ENCODE measurements at places on chromosomes 12 and 14.

GRCh38 chr12:4227046-4227445 is 46.5 kb upstream of the CCND2 start:
- no peak for DNase-seq

DNA sequence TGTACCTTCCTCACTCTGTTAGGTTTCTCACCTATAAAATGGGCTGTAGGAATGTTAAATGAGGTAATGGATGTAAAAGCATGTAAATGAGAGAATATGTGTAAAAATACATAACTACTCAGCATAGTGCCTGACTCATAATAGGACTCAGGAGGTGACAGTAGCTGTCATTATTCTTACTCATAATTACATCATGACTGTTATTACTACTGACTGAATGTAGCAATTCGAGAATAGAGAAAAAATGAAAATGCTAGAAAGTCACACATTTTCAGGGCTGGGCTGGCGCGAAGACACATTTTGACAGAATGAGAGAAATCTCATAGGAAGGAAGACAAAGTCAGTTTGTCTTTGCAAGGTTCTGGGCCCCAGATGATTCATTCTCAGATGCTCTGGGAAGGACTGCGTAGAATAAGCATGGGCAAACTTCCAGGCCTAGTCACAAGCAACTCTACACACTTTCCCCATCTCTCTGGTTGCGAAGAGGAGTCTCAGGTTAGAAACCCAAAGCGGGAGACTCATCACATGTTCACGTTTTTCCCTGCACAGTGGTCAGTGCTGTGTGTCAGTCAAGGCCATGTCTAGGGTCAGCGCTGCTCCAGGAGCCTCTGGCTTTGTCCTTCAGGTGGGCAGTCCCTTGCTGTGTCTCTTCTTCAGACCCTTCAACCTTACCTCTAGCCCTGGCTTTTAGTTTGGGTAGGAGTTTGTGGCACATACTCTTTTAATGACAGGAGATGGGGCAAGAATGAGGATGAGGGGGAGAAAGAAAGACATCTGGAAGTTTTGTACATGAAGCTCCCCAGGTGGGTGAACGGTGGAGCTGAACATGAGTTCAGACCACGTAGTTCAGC is 8.4 kb downstream of the GPRC5A start:
- no peak for DNase-seq

DNA sequence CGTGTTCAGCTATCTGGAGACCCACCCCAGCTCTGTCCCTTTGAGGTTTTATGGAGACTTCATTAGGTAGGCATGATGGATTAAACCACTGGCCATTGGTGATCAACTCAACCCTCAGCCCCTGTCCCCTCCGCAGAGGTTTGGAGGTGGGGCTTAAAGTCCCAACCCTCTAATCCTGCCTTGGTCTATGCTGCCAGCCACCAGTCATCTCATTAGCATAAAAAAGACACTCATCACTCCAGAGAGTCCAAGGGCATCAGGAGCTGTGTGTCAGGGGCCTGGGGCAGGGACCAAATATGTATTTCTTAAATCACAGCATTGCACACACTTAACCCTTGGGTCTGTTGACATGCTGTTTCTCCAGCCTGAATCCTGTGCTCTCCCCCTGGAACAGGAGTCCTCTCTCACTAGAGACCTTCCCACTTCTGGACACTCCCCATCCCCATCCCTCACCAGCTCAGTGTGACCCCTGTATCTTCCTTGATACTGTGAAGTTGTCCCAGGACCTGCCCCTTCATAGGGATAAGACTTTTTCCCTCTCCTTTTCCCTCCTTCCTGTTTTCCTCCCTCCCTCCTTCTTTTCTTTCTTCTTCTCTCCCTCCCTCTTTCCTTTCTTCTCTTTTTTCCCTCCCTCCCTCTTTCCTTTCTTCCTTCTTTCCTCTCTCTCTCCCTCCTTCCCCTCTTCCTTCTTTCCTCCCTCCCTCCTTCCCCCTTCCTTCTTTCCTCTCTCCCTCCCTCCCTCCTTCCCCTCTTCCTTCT is 54.7 kb upstream of the CLMN start:
- no peak for DNase-seq

GRCh38 chr12:130137040-130138018 is 24.9 kb upstream of the FZD10 start:
- no peak for DNase-seq

- no peak for DNase-seq
Observed at GRCh38 chr12:126685636-126686035, 1581.3 kb upstream of the TMEM132C start.

- peak; percentile 50 for DNase-seq
Observed at GRCh38 chr12:14664434-14665023, 31.9 kb downstream of the GUCY2C start.

DNA sequence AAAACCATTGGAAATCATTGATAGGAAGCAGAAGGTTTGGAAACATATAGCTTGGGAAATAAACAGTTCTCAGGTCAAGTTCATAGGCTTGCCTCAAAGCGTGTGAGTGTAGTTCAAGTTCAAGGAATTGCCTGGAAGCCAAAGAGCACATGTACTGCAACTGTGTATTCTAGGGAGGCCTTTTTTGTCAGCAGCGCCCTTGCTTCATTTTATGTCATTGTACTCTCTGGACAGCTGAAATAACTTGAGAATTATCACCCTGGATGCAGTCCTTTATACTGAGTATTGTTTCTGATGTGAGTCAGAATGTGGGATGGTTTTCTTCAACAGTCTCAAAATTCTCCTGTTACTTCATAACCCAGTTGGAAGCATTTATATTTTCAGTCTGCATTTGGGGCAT is 16.0 kb upstream of the EVL start:
- no peak for DNase-seq

GRCh38 chr12:53695152-53696145 is 19.6 kb upstream of the ATP5MC2 start:
- DNase-seq, result peak; percentile 35

DNA sequence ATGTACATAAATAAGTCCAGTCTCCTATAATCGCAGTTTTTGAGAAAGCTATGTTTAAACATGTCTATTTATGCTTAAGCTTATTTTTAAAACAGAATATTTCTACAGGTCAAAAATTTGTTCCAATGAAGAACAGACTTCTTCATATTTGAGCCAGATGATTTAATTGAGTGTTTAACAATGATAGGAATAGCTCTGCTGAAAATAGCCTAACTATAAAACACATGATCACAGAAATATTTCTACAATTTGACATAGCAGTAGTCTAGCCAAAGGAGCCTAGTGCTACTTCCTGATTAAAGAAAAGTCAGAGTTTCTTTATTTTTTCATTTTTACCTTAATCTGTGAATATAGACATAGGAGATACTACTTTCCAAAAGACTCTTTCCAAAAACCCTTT is 29.4 kb downstream of the DCP1B start:
- no peak for DNase-seq

DNA sequence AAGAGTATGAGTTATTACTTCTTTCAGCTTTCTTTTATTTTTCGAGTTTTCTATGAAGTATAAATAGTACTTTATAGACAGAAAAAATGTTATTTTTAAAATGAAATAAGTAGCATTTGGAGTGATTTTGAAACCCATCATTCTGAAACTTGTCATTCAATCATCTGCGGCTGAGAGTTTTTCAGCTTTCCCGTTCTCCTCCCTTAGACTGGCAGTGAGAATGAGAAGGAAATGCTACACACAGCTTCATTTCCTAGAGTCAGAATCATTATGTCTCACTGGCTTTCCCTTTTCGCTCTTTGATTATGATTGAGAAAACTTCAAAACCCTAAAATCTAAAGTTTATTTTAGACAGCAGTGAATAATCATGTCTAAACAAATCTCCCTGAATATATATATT is 33.7 kb upstream of the GNPNAT1 start:
- DNase-seq, result no peak

GRCh38 chr14:37594238-37594970 is 645 bp downstream of the FOXA1 start:
- peak; percentile 37 for DNase-seq

DNA sequence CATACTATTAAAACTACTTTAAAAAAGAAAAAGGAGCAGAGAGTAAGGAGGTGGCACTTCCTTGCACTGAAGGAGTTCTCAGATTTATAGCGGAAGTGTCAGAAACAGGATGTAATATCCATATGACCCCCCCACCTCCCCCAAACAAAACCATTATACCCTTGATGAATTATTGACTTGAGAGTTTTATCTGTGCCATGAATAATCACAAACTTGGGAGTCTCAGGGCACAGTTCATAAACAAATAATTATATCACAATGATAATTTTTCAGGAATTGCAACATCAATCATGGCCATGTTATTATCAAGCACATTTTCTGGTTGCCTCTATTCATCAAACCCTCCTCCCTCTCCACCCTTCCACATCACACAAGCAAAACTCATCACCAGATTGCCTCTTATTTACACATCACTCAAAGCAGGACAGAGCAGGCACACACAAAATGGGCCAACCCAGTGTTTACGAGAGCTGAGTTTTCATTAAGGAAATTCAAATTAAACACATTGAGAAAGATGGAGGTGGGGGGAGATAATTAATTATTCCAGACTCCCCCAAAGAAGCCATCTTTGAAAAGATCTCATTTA is 141.4 kb downstream of the EGLN3 start:
- DNase-seq, result no peak

- DNase-seq, result peak; percentile 62
Observed at GRCh38 chr12:1593174-1594005, 991 bp downstream of the FBXL14 start.

- DNase-seq, result no peak
Observed at GRCh38 chr12:95582230-95583058, 31.2 kb upstream of the USP44 start.

DNA sequence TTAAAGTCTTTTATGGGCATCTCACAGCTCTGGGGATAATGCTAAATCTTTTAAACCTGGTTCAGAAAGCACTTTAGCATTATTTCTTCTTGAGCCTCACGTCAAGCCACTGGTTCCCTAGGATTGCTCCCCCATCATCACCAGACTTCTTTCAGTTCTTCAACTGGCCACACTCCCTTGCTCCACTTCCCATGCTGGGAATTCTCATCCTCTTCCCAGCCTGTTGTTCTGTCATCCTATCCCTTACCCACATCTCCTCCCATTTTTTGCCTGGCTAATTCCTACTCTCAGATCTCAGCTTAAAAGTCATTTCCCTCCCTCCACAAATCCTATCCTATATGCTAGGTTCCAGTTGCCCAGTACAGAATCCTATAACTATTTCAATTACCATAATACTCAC is 14.4 kb downstream of the FERMT2 start:
- DNase-seq, result no peak

DNA sequence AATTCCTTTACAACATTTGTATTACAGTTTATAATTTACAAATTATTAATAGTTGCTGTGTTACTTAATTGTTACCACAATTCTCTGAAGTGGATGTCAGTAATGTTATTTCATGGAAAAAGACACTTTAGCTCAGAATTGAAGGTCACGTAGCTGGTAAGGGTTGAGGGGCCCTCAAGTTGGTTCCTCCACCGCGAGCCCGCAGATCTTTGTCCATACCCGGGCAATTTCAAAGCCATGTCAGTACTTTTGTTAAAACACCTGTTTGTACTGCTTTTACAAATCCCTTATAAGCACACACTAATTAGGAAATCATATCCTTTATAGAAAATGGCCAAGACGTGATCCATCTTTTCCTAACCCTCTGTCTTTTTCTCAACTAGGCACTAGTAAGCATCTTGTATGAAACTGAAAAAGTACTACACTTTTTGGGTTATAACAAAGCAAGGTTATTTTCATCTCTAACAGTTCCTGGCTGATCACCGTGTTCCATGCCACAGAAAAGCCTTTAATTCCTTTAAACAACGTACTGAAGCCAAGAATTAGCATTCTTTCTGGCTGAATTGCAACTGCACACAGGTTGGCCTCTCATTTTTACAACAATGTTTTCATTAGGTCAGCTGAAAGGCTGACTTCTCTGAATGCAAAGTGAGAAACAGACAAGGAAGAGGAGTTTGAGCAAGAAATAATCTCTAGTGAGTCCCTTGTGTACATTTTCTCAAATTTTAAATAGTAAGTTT is 76.1 kb downstream of the CNTN1 start:
- no peak for DNase-seq

GRCh38 chr14:81831128-81831820 is 297.6 kb upstream of the SEL1L start:
- DNase-seq, result no peak

DNA sequence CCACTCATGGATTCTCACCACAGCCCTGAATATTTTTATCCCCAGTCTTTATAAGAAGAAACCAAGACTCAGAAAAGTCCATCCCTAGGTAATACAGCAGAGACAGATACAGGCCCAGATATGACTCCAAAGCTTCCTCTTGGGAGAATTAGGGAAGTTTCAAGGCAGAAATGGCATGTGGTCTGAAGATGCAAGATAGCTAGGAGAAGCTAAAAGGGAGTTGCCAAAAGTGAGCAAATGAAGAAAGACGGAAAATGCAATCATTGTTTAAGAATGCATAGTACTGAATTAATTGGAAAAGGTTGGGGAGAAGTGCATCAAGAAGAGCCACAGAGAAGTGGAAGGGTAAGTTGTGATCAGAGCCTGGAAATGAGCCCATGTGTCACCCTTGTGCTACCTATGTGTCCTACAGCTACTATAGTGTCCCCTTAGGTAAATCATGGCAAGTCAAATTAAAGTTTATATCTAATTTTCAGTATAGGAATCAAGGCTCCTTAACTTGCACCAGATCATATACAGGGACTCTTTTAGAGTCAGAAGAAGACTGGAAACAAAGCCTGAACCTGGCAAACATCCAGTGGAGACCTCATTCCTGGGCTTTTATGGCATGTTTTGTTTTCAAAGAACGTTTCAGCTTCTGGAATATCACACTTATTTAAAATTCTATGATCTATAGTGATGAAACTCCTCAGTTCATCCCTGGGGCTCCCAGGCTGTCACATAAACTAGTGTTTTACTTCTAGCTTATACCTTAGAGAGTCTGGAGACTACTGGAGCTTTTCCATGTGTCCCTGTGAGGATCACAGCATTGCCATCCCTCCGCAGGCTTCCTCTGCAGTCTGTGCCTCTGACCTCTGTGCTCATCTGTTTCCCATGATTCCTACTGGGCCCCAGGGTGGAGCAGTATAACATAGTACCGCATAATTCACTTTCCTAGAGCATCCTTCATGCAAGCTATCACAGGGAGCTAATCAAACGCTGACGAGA is 189.0 kb upstream of the CDKN3 start:
- no peak for DNase-seq

DNA sequence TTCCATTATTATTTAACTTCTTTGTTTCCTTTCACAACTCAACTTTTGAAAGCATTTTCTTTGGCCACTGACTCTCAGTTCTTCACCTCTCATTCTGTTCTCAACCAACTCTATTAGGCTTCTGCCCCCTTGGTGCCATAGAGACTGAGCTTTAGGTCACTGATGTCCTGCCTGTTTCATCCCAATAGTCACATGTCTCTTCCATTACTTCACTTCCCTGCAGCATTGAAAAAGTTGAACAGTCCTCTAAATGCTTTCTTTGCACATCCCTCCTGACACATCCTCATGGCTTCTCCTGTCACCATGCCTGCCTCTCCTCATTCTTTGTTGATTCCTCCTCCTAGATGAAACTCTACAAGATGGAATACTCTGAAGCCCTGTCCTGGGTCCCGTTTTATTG is 2.7 kb downstream of the CLEC12A start:
- no peak for DNase-seq

GRCh38 chr12:6750506-6750905 is 2.4 kb downstream of the MLF2 start:
- no peak for DNase-seq

All from germinal center (tissue), 1 donor.